ENCODE measurements at places on chromosomes 7 and 10.

DNA sequence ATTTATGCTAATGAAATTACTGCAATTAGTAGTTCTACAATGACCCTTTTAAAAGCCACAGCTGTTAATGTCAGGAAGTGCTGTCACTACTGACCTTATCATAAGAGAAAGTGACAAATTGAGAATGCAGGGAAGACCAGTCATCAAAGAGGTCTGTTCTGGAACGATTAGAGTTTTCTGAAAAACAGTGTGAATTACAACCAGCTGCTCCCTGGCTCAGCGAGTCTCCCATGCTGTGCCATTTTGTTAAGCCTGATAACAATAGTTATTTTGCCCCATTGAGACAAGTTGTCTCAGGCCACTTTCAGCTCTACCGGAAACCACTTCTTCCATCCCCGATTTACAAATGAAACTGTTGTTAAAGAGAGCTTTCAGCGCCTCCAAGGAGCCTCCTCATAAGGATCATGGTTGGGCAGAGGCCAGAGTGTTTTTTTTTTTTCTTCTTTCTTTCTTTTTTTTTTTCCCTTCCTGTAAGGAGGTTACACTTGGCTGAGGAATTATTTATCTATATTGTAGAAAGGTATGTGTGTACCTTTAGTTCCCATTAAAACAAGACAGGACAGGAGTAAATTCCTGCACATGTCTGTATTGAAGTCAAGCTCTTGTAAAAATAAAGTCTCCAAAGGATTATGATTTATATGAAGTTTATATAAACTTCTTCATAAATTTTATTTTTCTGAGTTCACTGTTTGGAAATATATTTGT is 173.6 kb downstream of the CDCA7L start:
- DNase-seq, result peak; percentile 79

DNA sequence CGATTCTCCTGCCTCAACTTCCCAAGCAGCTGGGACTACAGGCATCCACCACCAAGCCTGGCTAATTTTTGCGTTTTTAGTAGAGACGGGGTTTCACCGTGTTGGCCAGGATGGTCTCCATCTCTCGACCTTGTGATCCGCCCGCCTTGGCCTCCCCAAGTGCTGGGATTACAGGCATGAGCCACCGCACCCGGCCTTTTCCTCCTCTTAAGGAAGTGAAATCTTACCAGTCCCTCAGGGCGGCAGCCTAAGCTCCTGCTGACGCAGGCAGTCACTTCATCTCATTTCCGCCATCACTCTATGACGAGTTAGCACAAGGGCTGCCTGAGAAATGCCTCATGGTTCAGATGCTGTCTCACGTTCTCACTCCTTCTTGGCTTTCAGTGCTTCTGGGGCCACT is 246.0 kb upstream of the SHH start:
- no peak for DNase-seq

DNA sequence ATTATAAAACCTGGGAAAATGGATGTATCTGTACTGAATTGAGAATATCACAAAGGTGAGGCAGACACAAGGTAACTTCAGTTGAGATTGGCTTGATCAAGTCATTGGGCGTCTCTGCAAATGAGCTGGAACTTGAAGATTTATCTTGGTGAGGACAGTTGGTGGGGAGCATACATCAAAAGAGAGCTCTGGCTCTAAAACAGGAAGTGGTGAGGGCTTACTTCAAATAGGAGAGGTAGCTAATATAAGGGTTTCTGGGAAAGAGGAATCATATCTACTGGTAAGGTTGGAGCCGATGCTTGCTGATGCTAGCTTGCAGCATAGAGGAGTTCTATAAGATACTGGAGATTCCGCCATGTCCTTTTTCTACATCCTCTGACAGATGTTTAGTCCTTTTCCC is 39.9 kb upstream of the FGL2 start:
- DNase-seq, result no peak

- no peak for DNase-seq
These were observed 39.0 kb upstream of the PPP3CB start for GRCh38 chr10:73534857-73535256.

GRCh38 chr7:158278745-158279320 is 308.8 kb downstream of the PTPRN2 start:
- no peak for DNase-seq

DNA sequence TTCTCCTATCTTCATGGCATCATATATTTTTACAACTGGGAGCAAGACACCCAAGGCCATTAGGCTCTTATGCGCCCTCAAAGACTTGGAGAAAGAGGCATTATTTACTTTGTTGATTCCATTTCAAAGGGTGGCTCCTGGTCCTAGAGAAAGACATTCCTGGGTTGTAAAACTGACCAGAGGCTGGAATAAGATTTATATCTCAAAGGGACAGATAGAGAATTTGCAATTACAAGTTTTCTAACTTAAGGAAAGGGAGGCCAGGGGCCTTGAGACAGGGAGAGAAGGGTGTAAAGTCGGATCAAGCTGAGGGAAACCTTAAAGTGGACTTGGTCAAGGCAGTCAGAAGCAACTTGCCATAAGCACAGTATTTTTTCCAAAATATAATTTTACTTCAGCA is 1086.0 kb downstream of the SORCS3 start:
- no peak for DNase-seq

- no peak for DNase-seq
These were observed 920.5 kb downstream of the KCNMA1 start for GRCh38 chr10:76717141-76717540.

GRCh38 chr7:144854839-144855424 is 19.1 kb upstream of the TPK1 start:
- no peak for DNase-seq

DNA sequence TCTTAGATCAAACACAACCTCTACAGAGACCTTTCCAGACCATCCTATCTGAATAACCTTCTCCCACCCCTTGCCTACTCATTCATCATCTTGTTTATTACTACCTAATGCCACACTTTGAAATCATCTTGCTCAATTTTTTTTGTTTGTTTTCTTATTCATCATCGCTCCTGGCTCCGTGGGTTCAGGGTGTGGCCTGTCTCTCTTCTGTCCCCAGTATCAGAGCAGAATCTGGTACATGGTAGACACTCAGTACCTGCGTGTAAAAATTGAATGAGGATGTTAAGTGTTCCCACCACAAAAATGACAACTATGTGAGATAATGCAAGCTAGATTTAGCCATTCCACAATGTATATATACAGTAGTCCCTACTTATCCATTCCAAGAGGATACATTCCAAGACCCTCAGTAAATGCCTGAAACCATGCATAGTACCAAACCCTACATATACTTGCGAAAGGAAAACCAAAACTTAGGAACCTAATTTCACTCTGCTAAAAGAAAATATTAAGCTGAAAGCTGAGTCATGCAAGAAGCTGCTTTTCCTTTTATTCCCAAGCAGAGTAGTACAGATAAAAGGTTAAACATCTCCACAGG is 72.1 kb upstream of the SEC61G start:
- no peak for DNase-seq

DNA sequence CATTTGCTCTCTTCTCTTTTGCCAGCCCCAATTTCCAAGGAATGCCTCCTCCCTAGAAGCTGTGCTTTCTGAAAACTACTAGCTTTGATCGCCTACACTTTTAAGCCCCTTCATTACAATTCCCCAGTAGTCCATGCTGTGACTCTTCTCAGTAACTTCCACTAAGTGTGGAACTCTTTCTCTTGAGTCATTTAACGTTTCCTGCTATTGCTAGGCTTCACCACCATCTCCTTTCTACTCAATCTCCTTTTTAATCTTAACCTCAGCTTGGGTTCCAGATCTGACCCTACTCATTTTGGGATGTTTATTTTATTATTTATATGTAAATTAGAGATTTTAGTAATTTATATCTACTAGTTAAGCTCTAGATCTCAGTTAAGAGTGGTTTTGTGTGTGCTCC is 14.4 kb upstream of the SEMA3D start:
- no peak for DNase-seq

DNA sequence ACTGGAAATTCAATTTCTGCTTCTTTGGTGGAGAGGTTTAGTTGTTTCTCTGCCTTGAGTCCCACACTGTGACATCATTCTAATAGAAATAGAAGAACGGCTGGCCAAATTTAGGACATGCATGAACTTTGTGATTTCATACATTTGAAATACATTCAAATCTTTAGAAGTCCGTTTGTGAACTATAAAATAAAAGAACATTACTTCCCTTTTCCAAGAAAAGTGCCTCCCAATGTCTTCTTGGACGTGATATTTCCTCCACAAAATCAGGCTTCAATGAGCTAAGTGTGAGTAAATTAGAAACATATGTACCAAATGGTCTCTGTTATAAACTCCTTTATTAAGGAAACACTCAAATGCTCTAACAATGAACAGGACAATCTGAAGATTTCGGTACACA is 314.5 kb upstream of the AKR1E2 start:
- no peak for DNase-seq

DNA sequence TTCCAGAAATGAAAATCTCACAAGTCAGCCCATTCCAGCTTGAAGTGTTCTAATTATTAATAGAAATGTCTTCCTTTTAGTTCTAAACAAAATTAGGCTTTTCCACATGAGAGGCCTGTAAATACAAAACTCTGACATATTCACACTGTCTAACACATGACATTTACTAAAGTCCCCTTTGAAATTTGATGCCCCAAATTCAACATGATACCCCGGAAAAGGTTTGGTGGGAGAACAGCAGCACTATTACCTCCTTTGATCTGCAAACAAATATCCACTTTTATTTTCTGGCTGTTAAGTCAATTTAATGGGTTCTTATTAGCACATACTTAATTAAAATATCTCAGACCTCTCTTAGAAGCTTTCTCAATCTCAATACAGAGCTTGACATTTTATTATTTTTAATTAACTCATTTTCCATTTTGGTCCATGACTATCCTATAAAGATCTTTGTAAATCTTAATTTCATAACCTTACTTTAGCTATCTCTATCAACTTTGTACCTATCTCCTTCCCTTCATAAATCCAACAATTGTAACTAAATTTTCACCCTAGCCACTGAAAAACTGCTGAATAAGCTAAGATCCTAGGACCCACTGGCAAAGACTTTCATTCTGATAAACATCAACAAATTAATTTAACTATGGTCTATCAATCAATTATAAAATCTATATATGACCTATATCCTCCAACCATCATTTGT is 63.2 kb downstream of the USP6NL start:
- no peak for DNase-seq

GRCh38 chr7:156363751-156364150 is 276.8 kb upstream of the RNF32 start:
- DNase-seq, result no peak

DNA sequence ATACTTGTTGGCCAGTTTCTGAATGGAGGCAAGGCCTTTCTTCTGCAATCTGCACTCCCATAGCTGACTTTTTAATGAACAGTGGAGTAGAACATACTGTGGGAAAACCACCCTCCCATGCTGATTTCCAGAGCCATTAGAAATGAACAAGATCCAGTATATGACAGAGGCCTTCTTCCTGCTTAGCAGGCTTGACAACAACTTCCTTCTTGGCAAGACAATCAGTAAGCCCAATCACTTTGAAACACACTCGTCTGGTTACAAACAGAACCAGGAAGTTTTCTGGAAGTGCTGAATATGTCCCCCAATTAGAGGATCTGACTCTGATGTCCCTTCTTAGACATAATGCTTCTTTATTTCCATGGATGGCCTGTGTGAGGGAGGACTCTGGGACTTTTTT is 103.4 kb downstream of the SAMD9 start:
- no peak for DNase-seq

DNA sequence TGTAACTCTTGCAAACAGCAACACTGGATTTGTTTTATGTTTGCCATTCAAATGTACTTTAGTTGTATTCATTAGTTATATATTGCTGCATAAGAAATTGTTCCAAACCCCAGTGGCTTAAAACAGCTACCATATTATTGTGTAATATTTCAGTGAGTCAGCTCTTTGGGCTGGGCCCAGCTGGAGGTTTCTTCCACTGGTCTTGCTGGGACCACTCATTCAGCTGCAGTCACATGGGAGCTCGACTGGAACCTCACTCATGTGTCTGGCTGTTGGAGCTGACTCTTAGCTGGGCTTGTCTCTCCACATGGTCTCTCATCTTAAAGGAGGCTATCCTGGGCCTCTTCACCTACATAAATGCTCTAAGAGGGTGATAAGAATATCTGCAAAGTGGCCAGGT is 23.2 kb upstream of the PIP4K2A start:
- DNase-seq, result no peak

DNA sequence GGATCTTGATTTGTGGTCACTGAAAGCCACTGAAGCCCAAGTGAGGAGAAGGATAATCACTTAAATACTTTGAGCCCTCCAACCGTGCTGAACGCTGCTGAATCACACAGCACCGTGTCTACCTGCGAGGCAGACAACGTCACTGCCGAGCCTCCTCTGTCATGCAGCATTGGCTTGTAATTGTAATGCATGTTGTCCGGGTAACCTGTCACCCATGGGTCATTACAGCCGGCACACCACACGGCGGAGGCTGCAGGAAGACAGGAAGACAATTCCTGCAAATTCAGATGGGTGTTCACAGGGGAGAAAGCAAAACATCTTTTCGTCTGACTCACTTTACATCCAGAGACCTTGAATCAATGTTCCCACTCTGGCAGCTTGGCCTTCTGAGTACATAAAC is 546.1 kb upstream of the FOXK1 start:
- DNase-seq, result no peak

All from NCI-H2227 treated with DMSO at 0.1 percent for 48 hours (cell line).